HuH-7 (cell line): ENCODE measurements at places on chromosomes 5 and 9.

- peak; percentile 79 for DNase-seq
Measured at GRCh38 chr9:130866474-130866965, 30.1 kb downstream of the QRFP start.

DNA sequence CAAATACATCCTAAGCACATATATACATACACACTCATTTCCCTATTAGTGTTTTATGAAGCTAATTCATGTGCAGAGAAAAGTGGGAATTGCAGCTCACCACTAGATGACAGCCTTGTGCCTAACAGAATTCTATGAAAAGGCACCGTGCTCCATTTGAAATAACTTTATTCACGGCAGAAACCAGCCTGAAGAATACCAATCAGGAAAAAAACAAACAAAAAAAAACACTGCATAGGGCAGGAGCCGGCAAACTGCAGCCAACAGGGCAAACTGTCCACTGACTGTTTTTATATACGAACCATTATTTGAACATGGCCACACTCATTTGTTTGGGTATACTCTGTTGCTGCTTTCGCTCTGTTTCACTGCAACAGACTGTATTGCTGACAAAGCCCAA, 33.6 kb downstream of the ERMP1 start:
- peak; percentile 9 for DNase-seq

DNA sequence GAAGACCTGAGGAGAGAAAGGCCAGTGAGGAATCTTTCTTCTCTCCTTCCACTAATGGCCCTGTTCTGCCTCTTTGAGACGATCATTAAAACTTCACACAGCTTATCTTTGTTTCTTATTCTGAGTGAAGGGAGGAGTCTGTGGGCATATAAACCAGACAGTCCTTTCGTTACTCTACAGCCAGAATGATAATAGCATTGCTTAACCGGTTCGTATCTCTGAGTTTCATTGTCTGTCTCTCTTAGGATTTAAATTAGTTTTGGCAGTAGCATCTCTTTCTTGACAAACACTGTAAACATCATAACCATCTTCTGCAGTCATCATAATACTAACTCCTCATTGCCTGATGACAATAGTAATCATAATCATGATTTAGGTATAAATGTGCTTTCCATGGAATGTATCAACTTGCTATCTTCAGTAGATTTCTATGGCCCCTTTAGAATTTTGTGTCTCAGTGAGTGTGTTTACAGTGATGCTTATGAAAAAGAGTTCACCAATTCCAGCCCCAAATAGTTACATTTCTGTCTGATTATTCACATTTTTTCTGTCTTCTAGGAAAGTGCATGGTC, 618.8 kb upstream of the KLF4 start:
- DNase-seq, result no peak

DNA sequence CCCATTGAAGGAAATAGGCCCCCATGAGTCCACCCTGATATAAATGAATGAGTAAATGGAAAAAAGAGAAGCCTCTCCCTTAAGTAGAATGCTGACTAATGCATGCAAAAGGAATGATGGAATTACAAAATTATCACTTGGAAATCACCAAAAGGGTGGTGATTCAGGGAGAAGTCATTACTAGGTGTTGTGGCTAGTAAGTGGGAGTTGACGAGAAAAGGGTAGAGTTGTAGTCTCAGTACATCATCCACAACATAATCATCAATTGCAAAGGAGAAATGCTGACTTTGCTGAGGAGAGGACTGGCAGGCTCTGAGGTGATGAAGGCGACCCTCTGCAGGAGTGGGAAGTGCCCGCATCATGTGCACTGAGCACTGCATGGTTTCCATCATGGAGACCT, 201.5 kb upstream of the S1PR3 start:
- DNase-seq, result no peak

- DNase-seq, result no peak
Measured at GRCh38 chr5:172350212-172351181, 66.9 kb upstream of the UBTD2 start.
